Mucosa of gallbladder (tissue), 1 donor: ENCODE measurements at places on chromosomes 2 and 18.

DNA sequence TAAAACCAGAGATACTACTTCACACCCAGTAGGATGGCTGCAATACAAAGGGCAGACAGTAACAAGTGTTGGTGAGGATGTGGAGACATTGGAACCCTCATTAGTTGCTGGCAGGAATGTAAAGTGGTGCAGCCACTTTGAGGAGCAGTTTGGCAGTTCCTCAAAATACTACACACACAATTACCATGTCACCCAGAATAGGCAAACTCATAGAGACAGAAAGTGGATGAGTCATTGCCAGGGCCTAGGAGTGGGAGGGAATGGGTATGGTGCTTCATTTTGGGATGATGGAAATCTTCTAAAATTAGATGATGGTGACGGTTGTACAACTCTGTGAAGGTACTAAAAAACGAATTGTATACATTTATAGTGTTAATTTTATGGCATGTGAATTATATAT, 54.8 kb downstream of the ATP9B start:
- no peak for DNase-seq

DNA sequence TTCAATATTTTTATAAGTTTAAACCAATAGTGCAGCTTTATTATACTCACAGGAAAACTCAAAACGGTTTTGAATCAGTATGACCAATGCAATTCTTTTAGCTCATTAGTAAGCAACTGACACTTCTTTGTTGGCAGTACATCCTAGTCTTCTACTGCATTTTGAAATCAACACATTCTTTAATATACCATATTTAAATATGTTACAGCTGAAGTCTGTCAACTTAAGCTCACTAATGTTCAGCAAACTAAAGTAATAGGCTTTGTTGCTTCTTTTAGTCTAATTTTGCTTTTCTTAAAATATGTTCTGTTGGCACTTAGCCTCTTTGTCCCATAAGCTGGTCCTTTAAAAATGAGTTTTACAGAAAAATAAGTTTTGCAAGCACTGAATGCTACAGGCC, 55.4 kb upstream of the CCBE1 start:
- no peak for DNase-seq

- no peak for DNase-seq
These were observed 17.1 kb downstream of the THAP4 start for GRCh38 chr2:241619597-241620418.

- peak; percentile 71 for DNase-seq
These were observed 32.1 kb upstream of the TTC39C start for GRCh38 chr18:23982155-23983079.

DNA sequence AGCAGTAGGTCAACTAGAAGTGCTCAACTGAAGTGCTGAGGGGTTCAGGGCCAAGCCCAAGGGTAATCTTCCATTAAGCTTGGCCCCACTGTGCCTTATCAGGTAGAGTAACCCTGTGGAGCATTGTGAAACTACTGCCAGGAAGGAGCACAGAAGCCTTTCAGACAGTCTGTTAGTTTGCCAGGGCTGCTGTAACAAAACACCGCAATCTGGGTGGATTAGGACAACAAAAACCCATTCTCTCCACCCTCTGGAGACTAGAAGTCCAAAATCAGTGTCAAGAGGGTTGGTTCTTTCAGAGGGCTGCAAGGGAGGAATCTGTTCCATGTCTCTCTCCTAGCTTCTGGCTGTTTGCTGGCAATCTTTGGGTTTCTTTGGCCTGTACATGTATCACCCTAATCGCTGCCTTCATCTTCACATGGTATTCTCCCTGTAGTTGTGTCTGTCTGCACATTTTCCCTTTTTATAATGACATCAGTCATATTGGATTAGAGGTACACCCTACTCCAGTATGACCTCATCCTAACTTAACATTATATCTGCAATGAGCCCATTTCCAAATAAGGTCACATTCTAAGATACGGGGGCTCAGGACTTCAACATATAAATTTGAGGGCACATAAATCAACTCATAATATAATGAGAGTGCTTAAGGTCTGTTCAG, 21.2 kb downstream of the VIT start:
- DNase-seq: no peak

DNA sequence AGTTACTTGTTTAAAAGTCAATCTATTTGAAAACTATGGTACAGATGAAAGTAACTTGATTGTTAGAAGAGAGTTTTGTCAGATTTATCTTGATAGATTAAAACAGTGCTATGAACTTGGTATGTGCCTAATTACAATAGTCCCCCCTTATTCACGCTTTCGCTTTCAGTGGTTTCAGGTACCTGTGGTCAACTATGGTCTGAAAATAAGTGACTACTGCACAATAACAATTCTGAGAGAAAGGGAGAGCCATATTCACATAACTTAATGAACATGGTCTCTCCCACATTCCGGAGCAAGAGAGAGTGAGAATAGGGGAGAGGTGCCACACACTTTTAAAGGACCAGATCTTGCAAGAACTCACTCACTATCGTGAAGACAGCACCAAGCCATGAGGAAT, 13.2 kb upstream of the MAP4K4 start:
- no peak for DNase-seq

GRCh38 chr2:149353421-149353820, 23.0 kb downstream of the LYPD6 start:
- no peak for DNase-seq

- DNase-seq: no peak
These were observed 158.9 kb upstream of the BOD1L2 start for GRCh38 chr18:56988022-56988421.

- DNase-seq: no peak
These were observed 70.5 kb downstream of the CPS1 start for GRCh38 chr2:210626849-210627248.

- no peak for DNase-seq
These were observed 51.8 kb downstream of the FSIP2 start for GRCh38 chr2:185790361-185790760.

- no peak for DNase-seq
These were observed 58.7 kb downstream of the IL1RL2 start for GRCh38 chr2:102245266-102246151.

- DNase-seq: no peak
These were observed 110.8 kb downstream of the GBX2 start for GRCh38 chr2:236057375-236057774.

DNA sequence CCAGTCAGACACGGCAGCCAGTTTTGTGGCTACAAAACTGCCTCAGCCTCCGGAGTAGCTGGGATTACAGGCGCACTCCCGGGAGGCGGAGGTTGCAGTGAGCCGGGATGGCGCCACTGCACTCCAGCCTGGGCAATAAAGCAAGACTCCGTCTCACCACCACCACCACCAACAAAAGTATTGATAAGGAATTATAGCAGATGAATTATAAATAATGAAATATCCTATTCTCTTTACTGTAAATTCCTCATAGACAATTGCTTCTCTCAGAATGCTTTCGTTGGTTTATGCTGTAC, 1.4 kb upstream of the FAM161A start:
- peak; percentile 11 for DNase-seq

GRCh38 chr2:13576406-13577036, 859.8 kb downstream of the TRIB2 start:
- no peak for DNase-seq

DNA sequence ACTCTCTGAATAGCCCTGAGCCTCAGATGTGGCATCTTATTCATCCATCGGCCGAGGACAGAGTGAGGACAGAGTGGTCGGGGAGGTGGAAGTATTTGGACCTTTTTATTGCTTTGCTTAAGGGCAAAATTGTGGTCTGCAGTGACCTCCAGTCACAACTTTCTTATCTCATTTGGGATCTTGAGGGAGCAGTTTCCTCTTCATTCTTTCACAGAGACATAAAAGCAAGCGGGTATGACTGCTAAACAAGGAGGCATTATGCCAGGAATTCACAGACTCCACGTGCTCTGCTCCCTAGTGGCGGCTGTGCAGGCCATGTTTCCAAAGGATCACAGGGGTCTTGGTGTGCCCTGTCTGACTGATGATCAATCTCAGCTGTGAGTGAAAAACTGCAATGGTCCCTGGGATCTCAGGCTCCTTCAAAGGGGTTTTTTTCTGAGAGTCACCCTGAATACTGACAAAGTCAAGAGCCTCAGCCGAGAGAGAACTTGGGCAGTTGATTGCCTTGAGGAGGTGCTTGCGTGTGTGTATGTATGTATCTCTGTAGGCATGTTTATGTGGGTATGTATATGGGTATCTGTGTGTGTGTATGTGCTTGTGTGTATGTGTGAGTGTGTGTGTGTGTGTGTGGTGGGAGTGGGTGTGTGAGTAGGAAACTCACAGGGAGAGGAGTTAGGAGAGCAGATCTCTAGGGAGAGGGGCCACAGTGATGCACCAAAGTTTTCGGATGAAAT, 47.7 kb downstream of the RAPGEF4 start:
- DNase-seq: no peak

GRCh38 chr2:235827585-235827992, 333.7 kb downstream of the AGAP1 start:
- no peak for DNase-seq

DNA sequence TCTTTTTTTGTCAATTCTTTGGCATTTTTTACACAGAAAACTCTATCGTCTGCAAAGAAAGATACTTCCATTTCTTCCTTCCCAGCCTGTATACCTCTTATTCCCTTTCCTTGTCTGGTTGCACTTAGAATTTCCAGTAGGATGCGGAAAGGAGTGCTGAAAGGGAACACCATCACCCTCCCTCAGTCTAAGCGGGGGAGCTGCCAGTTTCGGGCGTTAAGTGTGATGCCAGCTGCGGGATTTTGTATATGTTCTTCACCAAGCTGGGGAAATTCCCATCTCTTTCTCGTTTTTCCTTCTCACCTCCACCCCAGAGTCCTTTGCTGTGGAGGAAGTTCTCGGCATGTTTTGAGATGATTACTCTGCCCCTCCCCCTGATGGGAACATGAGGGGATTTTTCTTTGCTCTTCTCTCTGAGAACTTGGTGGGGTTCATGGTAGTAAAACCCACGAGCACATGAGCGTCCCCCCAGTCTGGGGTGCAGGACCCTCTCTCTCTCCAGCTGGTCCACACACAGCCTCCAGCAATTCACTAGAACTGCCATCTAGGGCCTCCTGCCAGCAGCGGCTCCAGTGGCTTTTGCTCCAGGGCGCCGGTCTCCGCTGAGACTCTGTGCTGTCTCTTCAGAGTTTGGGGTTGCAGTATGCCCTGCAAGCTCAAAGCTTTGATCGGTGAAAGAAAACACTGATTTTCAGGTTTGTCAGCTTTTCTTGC, 15.5 kb downstream of the AQP12A start:
- no peak for DNase-seq

- DNase-seq: no peak
These were observed 1386.0 kb upstream of the CELF4 start for GRCh38 chr18:38951633-38952032.

DNA sequence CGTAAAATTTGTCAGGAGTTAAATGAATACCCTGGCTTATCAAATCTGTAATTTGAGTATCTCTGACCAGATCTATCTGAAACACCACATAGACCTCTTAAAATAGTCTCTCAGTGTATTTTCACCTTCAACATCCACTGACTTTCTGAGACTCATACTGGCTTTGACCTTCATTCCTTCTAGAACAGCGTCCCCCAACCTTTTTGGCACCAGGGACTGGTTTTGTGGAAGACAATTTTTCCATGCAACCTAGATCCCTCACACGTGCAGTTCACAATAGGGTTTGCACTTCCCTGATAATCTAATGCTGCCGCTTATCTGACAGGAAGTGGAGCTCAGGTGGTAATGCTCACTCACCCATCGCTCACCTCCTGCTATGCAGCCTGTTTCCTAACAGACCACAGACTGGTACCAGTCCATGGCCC, 3.2 kb downstream of the NBAS start:
- DNase-seq: no peak

DNA sequence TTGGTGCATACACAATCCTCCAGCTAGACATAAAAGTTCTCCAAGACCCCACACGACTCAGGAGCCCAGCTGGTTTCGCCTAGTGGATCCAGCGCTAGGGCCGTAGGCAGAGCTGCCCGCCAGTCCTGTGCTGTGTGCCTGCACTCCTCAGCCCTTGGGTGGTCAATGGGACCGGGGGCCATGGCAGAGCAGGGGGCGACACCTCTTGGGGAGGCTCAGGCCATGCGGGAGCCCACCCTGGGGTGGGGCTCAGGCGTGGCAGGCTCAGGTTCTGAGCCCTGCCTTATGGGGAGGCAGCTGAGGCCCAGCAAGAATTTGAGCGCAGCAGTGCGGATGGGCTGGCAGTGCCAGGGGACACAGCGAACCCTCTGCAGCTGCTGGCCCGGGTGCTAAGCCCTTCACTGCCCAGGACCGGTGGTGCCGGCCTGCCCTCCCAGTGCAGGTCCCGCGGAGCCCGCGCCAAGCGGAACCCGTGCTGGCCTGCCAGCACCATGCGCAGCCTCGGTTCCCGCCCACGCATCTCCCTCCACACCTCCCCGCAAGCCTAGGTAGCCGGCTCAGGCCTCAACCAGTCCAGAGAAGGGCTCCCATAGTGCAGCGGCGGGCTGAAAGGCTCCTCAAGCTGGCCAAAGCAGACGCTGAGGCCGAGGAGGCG, 1566.6 kb upstream of the SLC39A10 start:
- DNase-seq: no peak

- DNase-seq: no peak
These were observed 466.1 kb upstream of the MC4R start for GRCh38 chr18:60838677-60839076.
